ENCODE measurements at places on chromosomes 1 and 21.

- no peak for DNase-seq
These were observed 17.0 kb downstream of the MFN2 start for GRCh38 chr1:11997081-11997850.

DNA sequence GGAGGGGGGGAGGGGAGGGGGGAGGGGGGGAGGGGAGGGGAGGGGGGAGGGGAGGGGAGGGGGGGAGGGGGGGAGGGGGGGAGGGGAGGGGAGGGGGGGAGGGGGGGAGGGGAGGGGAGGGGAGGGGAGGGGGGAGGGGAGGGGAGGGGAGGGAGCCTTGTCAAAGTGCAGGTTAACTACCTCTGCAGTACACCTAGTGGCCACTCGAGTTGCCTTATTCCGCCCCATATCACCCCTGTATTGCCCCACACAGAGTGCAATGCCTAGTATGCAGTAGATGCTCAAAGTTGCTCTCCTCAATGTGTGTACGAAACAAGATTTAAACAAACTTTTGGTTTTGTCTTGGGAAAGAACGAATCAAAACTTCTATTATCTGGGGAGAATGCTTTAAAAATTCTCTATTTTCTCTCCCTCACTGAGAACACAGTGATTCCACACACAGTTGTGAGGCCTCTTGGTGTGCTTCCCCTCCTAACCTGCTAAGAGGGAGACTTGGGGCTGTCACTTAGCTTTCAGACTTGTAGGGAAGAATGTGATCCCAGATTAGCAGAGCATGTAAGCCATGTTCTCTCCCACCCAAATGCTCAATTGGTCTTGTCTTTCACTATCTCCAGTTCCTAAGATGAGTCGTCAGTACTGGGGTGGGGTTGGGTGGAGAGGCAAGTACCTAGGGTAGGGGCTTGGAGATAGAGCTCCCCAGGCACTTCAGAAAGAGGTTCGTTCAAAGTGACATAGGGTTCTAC lies 79.7 kb upstream of the MAP10 start:
- no peak for DNase-seq

DNA sequence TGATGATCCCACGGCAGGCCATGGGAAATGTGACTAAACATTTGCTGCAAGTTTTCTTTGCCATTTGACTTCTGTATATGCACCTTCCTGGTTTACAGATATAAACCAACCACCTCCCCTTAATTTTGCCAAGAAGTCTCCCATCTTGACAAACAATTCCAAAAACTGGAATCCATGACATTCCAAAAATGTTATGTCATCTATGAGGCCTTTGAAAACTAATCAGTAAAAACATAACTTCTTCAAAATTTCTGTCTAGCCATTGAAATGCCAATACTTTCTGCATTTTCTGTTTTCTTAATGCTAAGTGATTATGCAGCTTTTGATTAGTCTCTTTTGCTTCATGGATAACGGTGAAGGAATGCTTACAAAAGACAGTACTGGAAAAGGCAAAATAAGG lies 84.1 kb downstream of the LYST start:
- no peak for DNase-seq

DNA sequence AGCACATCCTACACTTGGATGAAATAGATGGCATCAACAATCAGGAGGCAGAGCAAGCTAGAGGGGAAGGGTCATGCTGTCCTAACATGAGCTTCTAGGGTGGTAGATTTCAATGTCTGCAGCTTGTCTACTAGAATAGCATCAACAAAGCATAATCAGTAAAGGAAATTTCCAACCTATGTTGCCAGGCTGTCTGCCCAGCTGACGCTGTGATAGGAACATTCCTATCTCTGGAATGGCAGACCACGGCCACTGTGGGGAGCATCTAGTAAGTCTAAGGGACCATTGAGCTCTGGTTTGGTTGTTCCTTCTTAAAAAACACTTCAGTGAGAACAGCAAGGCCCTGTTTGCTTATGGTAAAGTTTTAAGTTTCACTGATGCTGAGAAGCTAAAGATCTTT lies 206.8 kb downstream of the PAPPA2 start:
- no peak for DNase-seq

- peak; percentile 51 for DNase-seq
These were observed 5.5 kb downstream of the FBXO2 start for GRCh38 chr1:11648732-11649158.

DNA sequence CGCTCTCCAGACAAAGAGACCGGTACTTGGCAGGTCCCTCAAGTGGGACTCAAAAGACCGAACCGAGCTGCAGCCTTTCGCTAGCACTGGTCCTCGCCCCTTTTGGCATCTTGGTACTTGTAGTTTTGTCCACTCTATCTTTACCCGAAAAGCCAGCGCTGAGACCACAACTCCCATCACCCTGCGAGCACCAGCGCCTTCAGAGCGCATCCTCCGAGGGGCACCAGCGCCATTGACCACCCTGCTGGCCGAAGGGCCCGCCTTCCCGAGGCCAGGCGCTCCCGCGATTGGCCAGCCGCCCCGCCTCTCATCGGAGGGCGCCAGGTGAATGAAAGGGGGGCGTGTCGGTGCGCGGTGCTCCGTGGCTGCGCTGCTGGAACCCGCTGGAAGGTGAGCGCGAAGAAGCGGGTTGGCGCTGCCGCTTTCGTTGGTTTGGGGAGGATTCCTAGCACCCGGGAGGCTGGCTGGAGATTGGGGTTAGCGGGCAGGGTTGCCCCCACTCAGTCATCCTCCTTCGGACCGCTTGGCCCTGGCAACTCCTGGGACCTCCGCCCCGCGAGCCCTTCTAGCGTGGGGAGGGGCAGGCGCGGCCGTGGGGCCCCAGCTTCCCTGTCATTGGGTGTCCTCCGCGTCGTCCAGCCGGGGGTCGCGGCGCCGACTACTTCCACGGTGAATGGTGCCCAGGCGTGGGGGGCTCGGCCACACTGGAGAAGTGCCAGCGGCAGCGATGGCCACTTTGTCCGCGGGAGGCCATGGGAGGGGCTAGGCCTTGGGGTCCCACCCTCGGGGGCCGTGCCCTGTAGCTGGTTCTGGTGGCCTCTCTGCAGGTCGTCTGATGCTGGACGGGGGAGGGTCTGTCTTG lies at the start of gene ZBTB8B:
ZBTB8B (plus strand) TSS at position 357 of the 862 bp plus-strand sequence. CDS start 5,553 bp downstream, outside the sequence.
- DNase-seq: peak; percentile 91

DNA sequence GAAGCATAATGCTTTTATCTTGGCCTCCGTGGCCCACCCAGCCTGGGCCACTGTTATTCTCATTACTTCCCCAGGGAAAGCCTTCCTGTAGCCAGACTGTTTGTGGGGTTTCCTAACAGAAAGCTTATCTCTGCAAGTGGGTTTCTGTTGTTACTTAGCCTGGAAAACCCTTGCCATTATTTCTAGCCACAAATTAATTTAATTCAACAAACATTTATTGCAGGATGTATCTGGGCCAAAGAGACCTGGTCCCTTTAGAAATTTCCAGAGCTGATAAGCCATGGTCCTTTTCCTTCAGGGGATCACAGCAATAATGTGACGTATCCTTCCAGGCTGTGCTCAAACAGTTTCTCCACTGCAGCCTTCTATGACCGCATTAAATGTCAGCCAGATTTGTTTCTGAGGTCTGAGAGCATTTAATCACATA lies 20.9 kb downstream of the TNN start:
- DNase-seq: no peak

DNA sequence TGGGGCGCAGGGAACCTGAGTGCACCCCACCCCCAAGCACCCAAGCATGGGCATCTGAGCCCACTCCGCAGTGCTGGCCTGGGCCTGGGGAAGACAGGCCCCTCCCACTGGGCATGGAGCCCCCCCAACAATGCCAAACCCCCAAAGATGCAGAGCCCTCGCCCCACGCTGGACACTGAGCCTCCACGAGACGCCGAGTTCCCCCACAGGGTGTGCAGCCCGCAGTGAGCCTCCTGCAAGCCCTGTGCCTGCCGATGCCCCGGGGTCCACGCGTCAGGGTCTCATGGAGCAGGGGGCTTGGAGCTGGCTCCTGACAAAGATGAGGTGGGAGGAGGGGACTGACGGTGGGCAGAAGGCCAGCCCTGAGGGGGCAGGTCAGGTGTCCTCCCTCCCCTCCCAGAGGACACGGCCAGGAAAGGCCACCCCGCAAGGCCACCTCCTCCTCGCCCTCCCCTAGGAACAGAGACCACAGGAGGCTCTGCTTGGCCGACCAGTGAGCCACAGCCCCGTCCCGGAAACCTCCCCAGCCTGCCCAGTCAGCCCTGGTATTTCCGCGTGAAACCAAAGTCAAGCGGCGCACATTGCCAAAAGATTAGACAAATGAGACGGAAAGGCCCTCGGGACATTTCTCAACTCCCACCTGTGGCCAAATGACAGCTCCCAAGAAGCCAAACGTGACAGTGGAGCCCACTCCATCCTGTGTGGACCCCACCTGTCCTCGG lies 33.4 kb downstream of the MEGF6 start:
- DNase-seq: no peak

DNA sequence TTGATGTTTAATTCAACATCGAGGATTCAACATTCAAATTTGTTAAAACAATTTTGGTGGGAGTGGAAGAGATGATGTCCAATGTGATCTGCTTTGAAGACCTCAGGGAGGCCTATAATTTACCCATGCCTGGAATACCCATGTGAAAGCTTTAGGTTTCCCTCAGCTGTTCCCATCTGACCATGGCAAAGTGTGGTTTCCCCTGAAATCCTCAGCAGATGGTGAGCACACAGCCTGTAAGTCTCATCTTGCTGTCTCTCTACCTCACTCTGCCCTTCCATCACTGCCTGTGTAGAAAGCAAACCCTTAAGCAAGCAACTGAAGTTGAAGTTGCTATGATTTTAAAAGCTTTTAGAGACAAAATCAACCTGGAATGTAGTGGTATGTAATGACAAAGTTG lies 80.1 kb upstream of the ATF3 start:
- no peak for DNase-seq

DNA sequence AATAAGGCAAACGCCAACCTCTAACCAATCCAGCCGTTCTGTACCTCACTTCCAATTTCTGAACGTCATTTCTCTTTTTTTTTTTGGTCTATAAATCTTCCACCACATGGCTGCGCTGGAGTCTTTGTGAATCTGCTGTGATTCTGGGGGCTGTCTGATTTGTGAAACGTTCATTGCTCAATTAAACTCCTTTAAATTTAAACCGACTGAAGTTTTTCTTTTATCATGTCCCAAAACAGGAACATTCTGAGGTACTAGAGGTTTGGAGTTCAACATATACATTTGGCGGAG lies 65.5 kb upstream of the BACH1 start:
- DNase-seq: no peak

DNA sequence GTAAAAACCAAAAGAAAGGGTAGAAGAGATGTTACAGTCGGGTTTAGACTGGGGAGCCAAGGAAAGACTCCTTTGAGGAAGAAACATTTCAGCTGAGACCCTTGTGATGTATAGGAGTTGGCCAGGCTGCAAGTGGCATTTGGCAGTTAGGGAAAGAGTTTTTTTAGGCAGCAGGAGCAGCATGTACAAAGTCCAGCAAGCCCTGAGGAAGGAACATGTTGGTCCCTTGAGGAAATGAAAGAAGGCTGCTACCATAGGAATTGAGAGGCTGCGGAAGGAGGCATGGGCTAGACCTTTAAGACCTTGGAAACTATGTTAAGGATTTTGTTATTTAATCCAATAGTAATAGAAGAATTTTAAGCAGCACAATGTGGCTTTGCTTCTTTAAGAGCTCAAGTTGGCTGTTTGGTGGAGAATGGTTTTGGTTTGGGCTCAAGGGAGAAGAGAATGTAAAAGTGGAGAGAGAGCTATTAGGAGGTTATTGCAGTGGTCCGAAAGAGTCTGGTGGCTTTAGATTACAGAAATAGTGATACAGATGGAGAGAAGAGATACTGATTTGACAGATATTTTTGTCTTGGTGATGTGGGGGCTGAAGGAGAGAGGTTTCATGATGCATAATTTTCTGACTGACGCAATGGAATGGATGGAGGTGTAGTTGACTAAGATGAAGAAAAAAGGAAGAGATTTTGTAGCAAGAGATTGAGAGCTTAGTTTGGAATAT lies 26.6 kb downstream of the SMAP2 start:
- no peak for DNase-seq

DNA sequence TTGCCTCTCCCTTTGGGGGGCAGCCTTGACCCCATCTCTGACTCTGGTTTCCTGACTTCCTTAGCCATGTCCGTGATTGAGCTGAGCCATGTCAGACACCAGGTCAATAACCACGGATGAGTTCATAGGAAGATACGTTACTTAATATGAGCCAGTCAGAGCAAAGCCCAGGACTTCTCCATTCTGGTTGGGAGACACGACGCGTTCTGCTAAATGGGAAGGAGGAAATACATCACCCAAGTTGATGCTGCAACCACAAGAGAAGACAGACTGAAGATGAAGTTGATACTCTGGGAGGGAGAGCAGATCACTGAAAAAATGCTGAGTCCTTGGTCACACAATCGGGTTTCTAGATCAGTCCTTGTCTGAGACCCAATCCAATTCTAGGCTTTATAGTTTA lies 90.9 kb downstream of the MATN1 start:
- DNase-seq: no peak

- DNase-seq: no peak
These were observed 540.1 kb upstream of the RGS18 start for GRCh38 chr1:191618181-191618580.

DNA sequence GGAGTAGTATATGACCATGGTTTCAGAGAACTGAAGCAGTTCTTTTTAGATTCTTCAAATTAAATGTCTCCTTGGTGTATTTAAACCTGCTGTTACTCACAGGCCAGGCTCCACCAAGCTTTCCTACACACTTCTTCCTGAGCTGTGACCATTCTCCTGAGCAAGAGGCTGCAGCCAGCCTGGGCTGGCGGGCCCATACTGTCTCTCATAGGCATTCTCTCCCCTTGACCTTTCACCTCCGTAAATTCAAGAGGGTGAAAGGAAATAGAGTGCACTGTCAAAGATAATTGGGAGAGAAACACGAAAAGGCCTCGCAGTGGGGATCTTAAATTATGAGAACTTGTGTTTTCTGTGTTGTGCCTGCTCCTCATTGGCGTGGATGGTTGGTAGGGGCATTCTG lies 2.3 kb downstream of the ARF1 start:
- DNase-seq: no peak

- no peak for DNase-seq
These were observed 34.2 kb downstream of the PKP1 start for GRCh38 chr1:201317551-201317950.

DNA sequence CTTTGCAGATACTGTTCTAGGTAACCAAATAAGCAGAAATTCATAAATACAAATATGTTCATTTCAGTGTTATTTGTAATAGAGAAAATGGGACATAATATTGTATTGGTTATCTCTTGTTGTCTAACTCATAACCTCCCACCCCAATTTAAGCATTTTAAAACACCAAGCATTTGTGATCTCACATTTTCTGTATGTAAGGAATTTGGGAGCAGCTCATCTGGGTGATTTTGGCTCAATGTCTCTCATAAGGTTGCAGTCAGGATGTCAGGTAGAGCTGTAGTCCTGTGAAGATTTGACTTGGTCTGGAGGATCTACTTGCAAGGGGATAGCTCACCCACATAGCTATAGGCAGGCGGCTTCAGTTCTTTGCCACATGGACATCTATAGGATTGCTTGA lies 29.5 kb downstream of the CEP350 start:
- no peak for DNase-seq

- no peak for DNase-seq
These were observed 257.6 kb upstream of the USP24 start for GRCh38 chr1:55472784-55473183.
